IPS DF 6.9 (cell line): ENCODE measurements at places on chromosomes 13 and 19.
A peak's percentile ranks its signal among the peaks of the same experiment; 100 is the strongest.

GRCh38 chr19:34448191-34448590 lies 20.0 kb downstream of the UBA2 start:
- H3K27ac ChIP-seq, result no peak overlapping the region
- no peak for DNase-seq
- H3K4me3 ChIP-seq, result no peak overlapping the region
- H3K27me3 ChIP-seq, result no peaks in the 10 kb centered on the region

DNA sequence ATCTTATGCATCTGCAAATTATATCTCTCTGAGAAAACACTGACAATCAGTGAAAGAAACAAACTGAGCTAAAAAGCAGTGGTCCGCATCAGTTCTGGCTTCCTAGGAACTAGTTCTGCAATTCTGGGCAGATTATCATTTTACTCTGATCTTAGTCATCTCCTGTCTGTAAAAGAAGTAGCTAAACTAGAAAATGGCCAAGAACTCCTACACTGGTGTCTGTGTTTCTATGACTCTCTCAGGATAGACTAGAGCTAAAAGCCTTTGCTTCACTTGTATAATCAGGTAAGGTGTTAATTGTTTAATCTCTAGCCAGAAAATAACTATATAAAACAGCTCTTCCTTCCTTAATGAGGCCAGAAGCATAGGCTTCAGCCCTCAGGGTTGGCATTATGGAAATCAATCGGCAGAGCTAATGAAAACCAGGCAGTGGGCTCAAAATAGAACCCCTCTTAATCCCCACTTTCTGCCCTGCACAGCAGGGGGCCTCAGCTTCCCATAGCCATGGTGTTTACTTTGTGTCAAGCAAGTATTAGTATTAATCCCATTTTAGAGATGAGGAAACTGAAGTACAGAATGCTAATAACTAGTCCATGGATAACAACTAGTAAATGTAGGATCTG lies 459.2 kb downstream of the FGF14 start:
- H3K4me3 ChIP-seq, result no peak overlapping the region
- DNase-seq, result no peak
- H3K36me3 ChIP-seq, result no peaks in the 10 kb centered on the region
- 0 out of 2 replicates have a peak, but pooled peaks cover 2% of the 10 kb centered on the region for H3K4me1 ChIP-seq
- no peaks in the 10 kb centered on the region for H3K27me3 ChIP-seq
- H3K27ac ChIP-seq, result no peak overlapping the region

GRCh38 chr13:98521461-98522247 lies 55.3 kb downstream of the STK24 start:
- no peak overlapping the region for H3K27ac ChIP-seq
- H3K36me3 ChIP-seq, result no peaks in the 10 kb centered on the region
- H3K4me1 ChIP-seq, result peaks cover 14% of the 10 kb centered on the region; the same call in 1 of the 2 replicates
- no peak for DNase-seq

DNA sequence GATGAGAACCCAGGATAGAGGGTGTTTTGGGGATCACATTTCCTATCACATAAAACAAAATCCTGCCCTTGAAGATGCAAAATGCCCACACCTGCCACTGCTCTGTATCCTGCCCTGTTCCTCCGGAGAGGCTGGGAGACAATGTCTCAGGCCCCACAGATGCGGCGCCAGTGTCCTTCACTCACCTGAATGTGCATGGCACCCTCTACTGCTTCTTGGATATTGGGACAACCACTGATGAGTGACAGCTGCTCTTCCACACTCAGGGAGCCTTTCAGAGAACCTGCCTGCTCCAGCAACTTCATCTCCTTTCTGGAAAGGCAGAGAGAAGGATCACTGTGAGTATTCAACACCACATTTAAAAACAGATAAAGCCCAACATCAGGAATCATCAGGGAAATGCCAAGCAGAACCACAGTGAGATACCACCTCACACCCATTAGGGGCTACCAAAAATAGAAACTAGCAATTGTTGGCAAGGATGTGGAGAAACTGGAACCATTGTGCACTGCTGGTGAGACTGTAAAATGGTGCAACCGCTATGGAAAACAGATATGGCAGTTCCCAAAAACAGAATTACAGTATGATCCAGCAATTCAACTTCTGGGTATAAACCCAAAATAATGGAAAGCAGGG lies 36.4 kb downstream of the CRYL1 start:
- no peak overlapping the region for H3K4me3 ChIP-seq
- H3K4me1 ChIP-seq, result no peaks in the 10 kb centered on the region
- no peak for DNase-seq
- H3K27me3 ChIP-seq, result no peaks in the 10 kb centered on the region

GRCh38 chr13:32734511-32734910 lies 148.3 kb downstream of the PDS5B start:
- no peak overlapping the region for H3K4me3 ChIP-seq
- H3K36me3 ChIP-seq, result no peaks in the 10 kb centered on the region
- H3K27ac ChIP-seq, result no peak overlapping the region
- H3K4me1 ChIP-seq, result no peaks in the 10 kb centered on the region
- no peaks in the 10 kb centered on the region for H3K27me3 ChIP-seq
- no peak for DNase-seq

DNA sequence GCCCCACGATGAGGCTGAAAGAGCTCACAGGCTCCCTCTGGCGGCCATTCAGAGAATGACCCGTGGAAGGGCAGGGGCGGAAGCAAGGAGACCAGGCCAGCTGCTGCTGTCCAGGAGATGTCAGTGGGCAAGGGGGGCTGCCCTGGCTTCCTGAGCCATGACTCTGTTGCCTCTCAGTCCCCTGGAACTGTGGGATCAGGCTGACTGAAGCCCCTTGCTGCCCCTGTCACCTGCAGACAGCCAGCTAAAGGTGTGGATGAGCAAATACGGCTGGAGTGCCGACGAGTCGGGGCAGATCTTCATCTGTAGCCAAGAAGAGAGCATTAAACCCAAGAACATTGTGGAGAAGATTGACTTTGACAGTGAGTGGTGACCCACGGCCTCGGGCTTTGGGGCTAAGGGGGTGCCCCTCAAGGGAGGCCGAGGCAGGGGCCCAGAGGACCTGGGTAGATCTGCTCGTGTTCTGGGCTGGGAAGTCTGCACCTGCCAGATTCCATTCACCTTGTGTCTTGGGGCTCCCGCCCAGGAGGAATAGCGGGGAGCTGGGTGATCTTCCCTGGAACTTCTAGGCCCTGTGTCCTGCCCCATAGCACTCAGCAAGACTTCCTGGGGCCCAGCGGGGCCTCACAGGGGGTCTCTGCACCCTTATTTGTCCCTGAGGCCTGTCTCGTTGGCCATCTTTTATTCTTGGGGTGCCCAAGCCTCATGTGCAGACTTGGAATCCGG lies 12.5 kb upstream of the ACTN4 start:
- peak; percentile 58 for DNase-seq
- H3K4me3 ChIP-seq, result no peak overlapping the region
- H3K27me3 ChIP-seq, result no peaks in the 10 kb centered on the region
- H3K27ac ChIP-seq, result no peak overlapping the region
- H3K36me3 ChIP-seq, result peaks cover 8% of the 10 kb centered on the region; the same call in 1 of the 2 replicates

GRCh38 chr19:8036434-8037099 lies 16.0 kb upstream of the CCL25 start:
- no peak for DNase-seq
- no peak overlapping the region for H3K27ac ChIP-seq
- no peak overlapping the region for H3K4me3 ChIP-seq
- no peaks in the 10 kb centered on the region for H3K27me3 ChIP-seq
- H3K36me3 ChIP-seq, result no peaks in the 10 kb centered on the region
- H3K4me1 ChIP-seq, result 0 out of 2 replicates have a peak, but pooled peaks cover 2% of the 10 kb centered on the region

GRCh38 chr13:36421447-36421846 lies 10.8 kb upstream of the CCNA1 start:
- H3K27me3 ChIP-seq, result no peaks in the 10 kb centered on the region
- DNase-seq, result no peak
- no peaks in the 10 kb centered on the region for H3K4me1 ChIP-seq
- H3K4me3 ChIP-seq, result no peak overlapping the region
- H3K27ac ChIP-seq, result no peak overlapping the region
- H3K36me3 ChIP-seq, result no peaks in the 10 kb centered on the region

DNA sequence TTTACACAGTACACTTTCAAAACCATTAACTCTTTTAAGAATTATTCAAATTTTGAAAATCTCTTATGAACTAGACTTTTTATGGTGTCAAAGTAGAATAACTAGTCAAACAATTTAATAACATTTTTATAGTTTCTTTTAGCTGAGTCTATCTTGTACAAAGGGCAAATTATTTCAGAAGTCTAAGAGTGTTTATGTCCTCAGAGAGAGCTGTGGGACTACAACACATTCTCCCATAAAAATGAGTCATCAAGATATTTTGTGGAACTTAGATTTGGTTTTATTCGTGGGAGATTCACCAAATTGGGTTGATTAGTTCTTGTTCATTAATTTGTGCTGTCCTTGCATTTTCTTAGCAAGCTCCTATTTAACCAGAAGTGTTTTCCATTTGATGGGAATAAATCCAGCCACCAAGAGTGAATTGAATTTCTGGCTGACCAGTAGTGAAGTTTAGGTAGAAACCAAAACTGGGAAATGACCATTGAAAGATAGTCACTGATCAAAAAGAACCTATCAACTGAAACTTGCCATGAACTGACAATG lies 291.0 kb downstream of the DLEU7 start:
- H3K4me3 ChIP-seq, result no peak overlapping the region
- no peaks in the 10 kb centered on the region for H3K36me3 ChIP-seq
- no peaks in the 10 kb centered on the region for H3K27me3 ChIP-seq

- DNase-seq, result no peak
- H3K27ac ChIP-seq, result no peak overlapping the region
- no peaks in the 10 kb centered on the region for H3K36me3 ChIP-seq
- peaks cover 2% of the 10 kb centered on the region; the same call in 1 of the 2 replicates for H3K4me1 ChIP-seq
Observed at GRCh38 chr19:45005787-45006186, 4.5 kb downstream of the RELB start.

- peaks cover 2% of the 10 kb centered on the region for H3K4me1 ChIP-seq
- H3K27me3 ChIP-seq, result no peaks in the 10 kb centered on the region
- DNase-seq, result no peak
- H3K4me3 ChIP-seq, result no peak overlapping the region
- no peak overlapping the region for H3K27ac ChIP-seq
- H3K36me3 ChIP-seq, result no peaks in the 10 kb centered on the region
Observed at GRCh38 chr13:98534821-98535220, 42.1 kb downstream of the STK24 start.

DNA sequence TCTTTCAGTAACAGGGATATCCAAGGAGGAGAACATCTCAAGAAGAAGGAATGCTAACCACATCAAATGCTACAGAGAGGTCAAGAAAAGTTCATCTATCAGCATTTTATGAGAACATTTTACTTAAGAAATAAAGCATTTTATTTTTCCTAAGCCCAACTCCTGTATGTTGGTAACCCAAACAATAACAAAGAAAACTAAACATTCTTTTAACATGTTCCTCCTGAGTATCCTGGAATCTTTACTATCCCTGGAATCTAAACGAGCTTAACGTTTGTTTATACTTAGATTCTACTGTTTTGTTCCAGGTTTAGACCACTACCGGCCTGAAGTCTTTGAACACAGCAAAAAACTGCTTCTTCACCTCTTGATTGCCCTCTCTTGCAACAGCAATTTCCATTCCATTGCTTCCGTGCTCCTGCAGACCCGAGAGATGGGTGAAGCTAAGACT lies 89.7 kb downstream of the ZAR1L start:
- H3K4me3 ChIP-seq, result no peak overlapping the region
- no peaks in the 10 kb centered on the region for H3K27me3 ChIP-seq
- H3K36me3 ChIP-seq, result no peaks in the 10 kb centered on the region

GRCh38 chr13:111908981-111909380 lies 158.0 kb upstream of the SOX1 start:
- DNase-seq, result no peak
- no peak overlapping the region for H3K27ac ChIP-seq
- H3K4me3 ChIP-seq, result no peak overlapping the region
- no peaks in the 10 kb centered on the region for H3K27me3 ChIP-seq
- H3K4me1 ChIP-seq, result no peaks in the 10 kb centered on the region

GRCh38 chr13:20664351-20664750 lies 39.1 kb upstream of the IL17D start:
- H3K27me3 ChIP-seq, result no peaks in the 10 kb centered on the region
- H3K4me1 ChIP-seq, result no peaks in the 10 kb centered on the region
- no peak overlapping the region for H3K27ac ChIP-seq
- no peak overlapping the region for H3K4me3 ChIP-seq

DNA sequence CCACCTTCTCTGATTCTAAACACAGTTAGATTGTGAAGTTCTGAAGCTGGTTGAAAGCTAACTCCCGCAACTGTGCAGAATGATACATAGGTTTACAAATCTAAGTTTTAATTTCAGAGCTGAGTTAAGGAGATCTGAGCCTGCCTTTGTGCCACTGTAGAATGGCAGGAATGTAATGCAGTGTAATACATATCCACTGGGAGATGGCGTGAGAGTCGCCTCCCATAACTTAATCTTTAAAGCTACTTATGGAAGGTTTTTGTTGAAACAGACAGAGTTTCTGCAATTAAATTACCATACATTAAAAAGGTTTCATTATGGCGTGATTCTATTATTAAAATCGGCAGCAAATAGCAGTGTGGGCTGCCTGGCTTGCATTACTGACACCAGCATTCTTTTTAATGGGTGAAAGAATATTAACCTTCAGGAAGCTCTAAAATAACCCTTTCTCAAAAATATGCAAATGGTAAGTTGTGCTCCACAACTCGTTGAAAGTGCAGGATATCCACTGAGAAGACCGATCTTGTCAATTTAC lies 257.4 kb downstream of the OLFM4 start:
- H3K4me1 ChIP-seq, result no peaks in the 10 kb centered on the region
- H3K27ac ChIP-seq, result no peak overlapping the region
- H3K27me3 ChIP-seq, result peaks cover 27% of the 10 kb centered on the region
- H3K4me3 ChIP-seq, result no peak overlapping the region
- no peak for DNase-seq

GRCh38 chr13:46173656-46174055 lies 8.3 kb downstream of the LCP1 start:
- no peaks in the 10 kb centered on the region for H3K27me3 ChIP-seq
- no peak for DNase-seq
- H3K27ac ChIP-seq, result no peak overlapping the region
- no peaks in the 10 kb centered on the region for H3K4me1 ChIP-seq
- no peaks in the 10 kb centered on the region for H3K36me3 ChIP-seq

DNA sequence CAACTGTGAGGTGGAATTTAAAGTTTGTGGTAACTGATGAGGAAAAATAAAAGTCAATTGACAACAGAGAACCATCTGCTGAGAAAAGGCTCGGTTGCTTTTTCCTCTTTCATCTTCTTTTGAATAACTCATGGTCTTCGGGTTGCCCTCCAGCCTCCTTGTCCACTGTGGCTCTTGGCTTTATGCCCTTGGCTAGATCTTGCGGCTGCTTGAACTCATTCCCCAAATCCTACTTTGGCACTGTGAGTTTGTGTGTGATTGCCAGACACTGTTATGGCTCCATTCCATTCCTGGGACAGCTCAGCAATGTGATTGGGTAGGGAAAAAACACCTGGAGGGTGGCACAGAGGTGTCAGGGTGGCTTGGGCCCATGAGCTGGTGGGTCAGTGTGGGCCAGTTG lies 387.4 kb downstream of the DLEU7 start:
- H3K4me1 ChIP-seq, result no peaks in the 10 kb centered on the region; the same call in 1 of the 2 replicates
- no peak overlapping the region for H3K27ac ChIP-seq
- no peak for DNase-seq
- H3K27me3 ChIP-seq, result no peaks in the 10 kb centered on the region
- no peaks in the 10 kb centered on the region for H3K36me3 ChIP-seq
